ENCODE measurements at places on chromosomes 7 and 10.

DNA sequence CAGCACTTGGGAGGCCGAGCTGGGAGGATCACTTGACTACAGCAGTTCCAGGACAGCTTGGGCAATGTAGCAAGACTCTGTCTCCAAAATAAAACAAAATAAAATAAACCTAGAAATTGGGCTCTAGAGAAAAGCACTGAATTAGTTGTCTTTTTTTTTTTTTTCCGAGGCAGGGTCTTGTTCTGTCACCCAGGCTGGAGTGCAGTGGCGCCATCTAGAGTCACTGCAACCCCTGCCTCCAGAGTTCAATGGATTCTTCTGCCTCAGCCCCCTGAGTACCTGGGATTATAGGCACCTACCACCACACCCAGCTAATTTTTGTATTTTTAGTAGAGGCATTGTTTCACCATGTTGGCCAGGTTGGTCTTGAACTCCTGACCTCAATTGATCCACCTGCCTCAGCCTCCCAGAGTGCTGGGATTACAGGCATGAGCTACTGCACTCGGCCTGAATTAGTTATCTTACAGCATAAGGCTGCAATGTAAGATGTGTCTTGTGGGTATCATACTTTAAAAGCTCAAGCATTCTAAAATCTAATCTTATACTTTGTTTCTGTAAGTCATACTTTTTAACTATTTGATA lies 12.8 kb downstream of the MEIG1 start:
- DNase-seq: no peak

GRCh38 chr7:158396301-158396905 lies 191.2 kb downstream of the PTPRN2 start:
- DNase-seq: no peak

GRCh38 chr10:103578782-103579382 lies 85.4 kb downstream of the NEURL1 start:
- no peak for DNase-seq

- DNase-seq: no peak
These were observed 30.4 kb upstream of the UCN3 start for GRCh38 chr10:5334196-5334880.

DNA sequence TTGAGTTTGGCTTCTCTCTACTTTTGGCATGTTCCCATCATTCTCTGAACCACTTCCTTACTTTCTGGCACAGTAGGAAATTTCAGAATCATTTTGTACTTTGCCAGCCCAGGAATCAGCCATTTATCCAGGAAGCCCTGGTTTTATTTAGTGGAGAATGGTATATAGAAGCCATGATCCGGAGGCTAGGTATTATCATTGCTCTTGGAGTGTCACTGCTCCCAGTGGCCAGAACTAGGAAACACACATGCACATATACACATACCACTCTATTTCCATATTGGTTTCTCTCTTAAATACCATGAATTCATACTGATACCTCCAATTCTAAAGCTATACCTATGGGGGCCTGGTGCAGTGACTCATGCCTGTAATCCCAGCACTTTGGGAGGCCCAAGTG lies 36.3 kb downstream of the SUFU start:
- DNase-seq: no peak

DNA sequence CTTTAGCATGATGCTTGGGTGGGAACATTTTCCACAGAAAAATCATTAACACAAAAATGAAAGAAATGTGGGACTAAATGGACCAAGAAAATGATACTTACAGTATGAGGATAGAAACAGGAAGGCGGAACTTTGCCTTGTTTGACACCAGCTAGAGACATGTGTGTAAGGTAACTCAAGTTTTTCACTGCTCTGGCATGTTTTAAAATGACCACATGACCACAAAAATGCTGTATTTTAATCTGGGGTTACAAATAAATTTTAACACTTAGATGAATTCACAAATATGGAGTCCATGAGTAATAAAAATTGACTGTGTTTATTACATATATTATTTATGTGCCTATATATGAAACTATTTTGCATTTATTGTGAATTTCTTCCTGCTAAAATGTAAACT lies 100.9 kb upstream of the PHYHIPL start:
- no peak for DNase-seq

DNA sequence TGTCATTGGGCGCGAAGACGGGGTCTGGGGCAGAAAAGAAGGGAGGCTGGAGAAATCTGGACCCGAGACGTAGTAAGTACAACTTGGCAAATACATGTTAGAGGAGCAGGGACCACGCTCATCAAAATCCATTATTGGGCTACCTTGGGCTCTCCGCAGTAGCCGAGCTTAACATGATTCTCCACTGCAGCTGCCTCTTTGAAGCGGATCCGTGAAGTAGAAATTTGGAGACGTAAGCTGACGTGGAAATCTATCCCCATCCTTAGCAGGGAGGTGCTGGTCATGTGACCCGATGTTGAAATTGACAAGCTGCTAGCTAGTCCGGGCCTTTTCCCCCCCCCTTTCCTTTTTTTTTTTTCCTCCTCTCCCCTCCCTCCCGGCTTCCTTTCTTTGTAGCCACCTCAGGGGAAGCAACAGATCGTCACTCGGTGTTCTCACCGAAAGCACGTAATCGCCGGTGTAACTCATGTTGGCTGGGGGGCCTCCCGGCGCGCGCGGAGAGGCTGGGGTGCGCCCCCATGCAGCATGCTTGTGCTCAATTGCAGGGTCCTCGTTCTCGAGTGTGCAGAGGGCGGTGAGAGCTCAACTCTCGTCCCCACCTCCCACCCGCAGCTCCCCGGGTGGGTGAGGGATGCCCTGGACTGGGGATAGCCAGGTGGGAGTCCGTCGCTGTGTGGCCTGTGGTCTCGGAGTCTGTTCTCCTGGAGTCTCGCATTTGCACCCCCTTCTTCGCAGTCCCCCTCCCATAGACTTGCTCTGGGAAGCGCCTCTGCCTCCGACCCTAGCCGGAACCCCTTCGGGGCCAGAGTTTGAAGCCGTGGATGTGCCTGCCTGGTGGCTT lies at the start of gene HOXA11:
Gene HOXA11, minus strand, starts transcription at position 220 of the 841 bp plus-strand sequence. Its CDS starts 88 bp downstream, at position 132.
- DNase-seq: no peak

DNA sequence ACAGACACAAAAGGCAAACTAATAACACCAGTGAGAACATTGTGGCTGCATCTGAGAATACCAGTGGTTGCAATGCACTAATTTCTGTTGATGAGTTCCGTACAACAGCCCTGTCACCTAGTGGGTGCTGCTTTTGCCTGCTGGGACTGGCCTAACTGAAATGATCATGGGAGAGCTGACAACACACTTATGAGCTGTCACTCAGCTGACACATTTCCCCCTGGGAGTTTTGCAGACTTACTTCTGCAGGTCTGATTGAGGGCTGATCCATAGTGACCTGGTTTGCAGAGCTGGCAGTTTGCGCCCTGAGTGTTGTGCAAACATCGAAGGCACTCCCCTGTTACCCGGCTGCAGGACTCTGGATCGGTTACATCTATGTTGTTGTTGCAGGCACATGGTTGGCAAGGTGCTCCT lies 60.6 kb upstream of the LAMB1 start:
- DNase-seq: no peak

DNA sequence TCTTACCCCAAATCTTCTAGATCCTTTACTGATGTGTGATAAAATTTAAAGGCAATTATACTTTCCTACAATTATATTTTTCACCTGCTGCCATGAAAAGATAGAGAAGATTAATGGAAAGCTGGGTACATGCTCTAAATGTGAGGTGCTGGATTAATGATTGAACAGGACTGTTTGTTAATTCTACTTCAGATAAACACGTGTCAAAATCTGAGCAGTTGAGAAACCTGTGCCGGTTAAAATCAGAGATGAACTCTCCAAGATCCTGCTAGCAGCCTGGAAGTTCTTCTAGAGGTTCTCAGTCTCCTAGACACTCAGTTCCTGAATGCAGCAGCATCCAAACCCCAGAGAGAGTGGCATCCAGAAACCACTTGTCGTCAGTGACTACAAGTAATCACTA lies 69.2 kb downstream of the INHBA start:
- no peak for DNase-seq

DNA sequence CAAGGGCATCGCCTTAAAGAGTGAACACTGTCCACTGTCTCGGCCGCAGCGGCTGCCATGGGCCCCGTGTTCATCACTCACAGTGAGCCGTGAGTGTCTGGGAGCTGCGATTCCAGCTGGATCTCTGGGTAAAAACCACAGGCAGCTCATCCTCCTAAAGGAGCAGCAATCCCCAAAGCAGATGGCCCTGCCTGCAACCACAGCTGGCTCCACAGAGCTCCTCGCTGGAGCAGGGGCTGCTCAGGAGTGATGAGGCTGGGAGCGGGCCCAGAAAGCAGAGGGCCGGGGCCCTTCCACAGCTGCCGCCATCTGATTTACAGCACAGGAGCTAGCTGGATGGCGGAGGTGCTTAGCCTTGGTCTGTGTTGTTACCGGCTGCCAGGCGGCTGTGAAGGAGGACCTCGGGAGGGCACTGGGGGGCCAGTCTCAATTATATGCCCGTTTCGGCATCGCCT lies 6.6 kb upstream of the TMEM184A start:
- DNase-seq: no peak

DNA sequence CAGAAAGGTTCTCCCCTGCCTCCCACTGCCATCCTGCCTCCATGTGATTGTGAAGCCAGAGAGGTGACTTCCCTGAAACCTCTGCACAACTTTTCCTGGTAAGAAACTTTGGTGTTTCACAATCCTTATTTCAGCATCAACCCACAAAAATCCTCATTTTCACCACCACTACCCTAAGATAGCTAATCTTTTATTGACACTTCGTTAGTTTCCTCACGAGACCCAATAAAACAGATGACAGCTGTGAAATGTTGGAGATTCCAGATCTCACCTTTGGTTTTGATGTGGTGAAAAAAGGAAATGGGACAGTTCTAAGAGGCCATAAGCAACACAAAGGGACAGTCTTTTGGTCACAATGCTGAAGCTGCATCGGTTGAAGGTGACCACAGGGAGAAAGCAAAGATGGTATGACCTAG lies 59.9 kb upstream of the TM9SF3 start:
- DNase-seq: no peak

DNA sequence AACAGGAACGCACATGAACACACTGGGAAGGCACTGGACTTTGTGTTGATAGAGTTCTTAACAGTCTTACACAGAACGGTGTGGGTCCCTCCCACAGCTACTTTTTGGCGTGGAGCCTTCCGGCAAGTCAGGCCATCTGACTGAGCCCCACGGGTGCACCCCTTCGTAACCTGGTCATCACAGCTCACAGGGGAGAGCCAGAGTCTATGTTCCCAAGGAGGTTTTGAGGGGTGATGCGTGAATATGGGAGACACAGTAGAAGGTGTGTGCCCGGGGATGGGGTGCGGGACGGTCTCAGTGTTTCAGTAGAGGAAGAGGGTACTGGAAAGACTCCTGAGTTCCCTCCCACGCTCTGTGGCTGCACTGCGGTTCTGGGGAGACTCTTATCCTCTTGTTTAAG lies 291.7 kb downstream of the DNAJB6 start:
- DNase-seq: no peak

GRCh38 chr7:36129048-36129534 lies 24.0 kb upstream of the EEPD1 start:
- DNase-seq: no peak

DNA sequence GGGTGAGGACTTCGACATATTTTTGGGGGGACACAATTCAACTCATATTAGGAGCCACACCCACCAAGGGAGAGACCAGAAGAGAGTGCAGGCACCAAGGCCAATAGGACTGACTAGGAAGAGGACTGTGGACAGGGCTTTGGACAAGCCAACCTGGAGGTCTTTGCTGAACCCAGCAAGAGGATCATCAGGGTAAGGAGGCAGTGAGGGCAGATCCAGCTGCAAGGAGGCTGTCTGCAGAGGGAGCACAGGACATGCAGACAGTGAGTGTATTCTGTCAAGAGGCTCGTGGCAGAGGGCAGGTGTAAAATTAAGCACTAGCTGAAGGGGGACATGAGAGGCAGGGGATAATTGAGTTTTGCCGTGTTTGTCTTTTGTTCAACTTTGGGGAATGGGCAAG lies 83.4 kb upstream of the MGMT start:
- DNase-seq: no peak

- DNase-seq: no peak
These were observed 10.8 kb downstream of the STEAP2 start for GRCh38 chr7:90222390-90222789.

- DNase-seq: no peak
These were observed 28.7 kb downstream of the ST8SIA6 start for GRCh38 chr10:17425584-17426262.

DNA sequence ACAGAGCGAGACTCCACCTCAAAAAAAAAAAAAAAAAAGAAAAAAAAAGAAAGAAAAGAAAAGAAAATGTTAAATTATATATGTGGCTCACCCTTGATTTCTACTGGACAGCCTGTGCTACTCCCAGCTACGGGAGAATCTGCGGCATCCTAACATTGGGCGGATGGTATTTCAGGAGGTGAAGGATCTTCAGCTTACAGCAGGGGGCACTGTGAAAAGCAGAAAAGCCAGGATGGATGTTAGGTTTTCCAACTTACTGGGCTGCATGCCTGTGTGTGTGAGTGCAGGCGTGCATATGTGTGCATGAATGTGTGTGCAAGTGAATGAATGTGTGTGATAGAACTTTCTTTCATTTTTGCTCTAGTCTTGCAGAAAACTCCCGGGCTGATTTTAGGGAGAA lies 1066.5 kb downstream of the TYW1 start:
- DNase-seq: no peak

DNA sequence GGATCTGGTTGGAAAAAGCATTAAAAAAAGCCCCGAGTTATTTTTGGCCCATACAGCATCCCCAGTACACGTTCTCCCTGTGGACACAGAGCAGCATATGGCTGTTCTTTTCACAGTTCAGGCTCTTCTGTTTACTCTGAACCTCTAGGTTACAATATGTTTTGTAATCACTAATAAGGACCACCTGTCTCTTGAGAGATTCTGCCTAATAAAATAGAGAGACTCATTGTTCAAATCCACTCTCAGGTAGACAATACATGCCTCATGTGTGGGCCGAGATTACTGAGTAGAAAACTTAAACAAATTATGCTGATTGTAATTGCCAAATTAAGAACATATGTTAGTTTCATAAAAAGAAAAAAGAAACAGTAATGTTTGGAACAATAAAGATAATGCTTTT lies 647.7 kb downstream of the GRM8 start:
- no peak for DNase-seq

GRCh38 chr10:70331486-70332268 lies 47.9 kb upstream of the NPFFR1 start:
- no peak for DNase-seq

- DNase-seq: no peak
These were observed 122.3 kb upstream of the CARD11 start for GRCh38 chr7:3165681-3166580.

DNA sequence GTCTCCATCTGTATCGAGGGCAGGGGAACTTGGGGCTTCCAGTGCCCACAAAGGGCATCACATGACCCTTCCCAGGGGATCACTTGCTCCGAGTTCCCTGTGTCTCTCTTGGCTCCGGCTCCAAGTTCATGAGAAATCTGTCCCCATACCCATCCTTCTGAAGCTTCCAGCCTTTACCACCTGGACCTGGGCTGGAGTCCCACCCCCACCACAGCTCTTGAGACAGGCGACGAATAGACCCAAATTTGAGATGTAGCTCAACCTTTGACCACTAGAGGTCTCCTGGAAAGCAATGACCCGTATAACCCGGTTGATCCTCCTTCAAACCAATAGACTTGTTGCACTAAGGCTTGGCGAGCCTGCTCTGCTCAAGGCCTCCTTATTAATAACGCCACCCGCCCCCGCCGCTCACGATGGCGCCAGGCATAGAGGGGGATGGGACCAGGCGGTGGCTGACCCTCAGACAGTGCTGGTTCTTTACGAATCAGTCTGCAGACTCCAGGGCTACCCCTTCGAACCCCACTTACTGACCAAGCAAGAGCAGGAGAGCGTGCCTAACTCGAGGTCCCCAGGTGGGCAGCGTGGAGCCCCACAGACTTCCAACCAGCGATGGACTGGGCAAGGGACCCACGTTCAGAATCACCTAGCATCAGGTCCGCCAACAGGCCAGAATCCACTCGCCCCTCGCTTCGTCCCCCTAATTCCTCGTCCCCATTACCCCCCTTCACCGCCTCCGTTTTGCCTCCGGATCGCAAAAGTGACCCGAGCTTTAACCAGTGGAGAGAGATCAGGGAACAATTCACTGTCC lies 4.4 kb upstream of the ARID5B start:
- no peak for DNase-seq
